ENCODE measurements at places on chromosomes 7 and 10. TPM values are rescaled to one million over a fixed set of nuclear protein-coding genes. Genes with fewer than 3 reads are reported as not detected.
A peak's percentile ranks its signal among the peaks of the same experiment; 100 is the strongest.

GRCh38 chr7:135184254-135184841 lies 13.8 kb upstream of the CYREN start:
- no peaks in the 10 kb centered on the region for H3K4me1 ChIP-seq
- H3K36me3 ChIP-seq: peaks cover 26% of the 10 kb centered on the region
- H3K4me3 ChIP-seq: no peak overlapping the region
- DNase-seq: no peak
- H3K27me3 ChIP-seq: no peaks in the 10 kb centered on the region
- H3K27ac ChIP-seq: no peak overlapping the region

DNA sequence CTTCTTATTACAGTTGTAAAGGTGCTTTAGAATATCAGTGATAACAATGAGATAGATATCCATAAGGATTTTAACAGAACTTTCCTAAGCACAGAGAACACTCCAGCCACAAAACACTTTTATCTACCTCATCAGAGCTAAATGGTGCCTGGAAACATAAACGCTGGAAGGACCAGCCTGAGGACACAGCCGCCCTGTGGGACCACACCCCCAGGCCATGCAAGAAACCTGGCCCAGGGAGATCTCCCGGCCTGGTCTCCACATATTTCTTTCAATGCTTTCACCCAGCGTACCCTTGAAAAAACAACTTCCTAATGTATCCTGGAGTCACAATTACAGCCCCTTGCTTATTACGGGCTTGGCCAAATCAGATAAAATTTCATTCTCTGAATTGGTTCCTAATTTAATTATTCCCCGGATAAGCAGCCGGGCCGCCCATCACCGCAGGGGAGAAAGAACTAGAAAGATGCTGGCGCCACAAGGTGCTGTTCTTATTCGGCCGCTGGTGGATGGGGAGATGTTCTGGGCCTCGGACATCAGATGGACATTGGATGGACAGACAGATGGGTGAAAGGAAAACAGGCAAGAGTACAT lies 11.8 kb downstream of the CHST15 start:
- H3K4me3 ChIP-seq: no peak overlapping the region
- H3K4me1 ChIP-seq: no peaks in the 10 kb centered on the region
- no peaks in the 10 kb centered on the region for H3K36me3 ChIP-seq

Gene EPDR1
- 2.7 TPM for total RNA-seq

GRCh38 chr7:24908727-24909126 lies 71.3 kb downstream of the OSBPL3 start:
- H3K27ac ChIP-seq: no peak overlapping the region
- H3K36me3 ChIP-seq: no peaks in the 10 kb centered on the region
- no peak overlapping the region for H3K4me3 ChIP-seq
- no peaks in the 10 kb centered on the region for H3K27me3 ChIP-seq

Gene TAC1
- not detected for total RNA-seq

DNA sequence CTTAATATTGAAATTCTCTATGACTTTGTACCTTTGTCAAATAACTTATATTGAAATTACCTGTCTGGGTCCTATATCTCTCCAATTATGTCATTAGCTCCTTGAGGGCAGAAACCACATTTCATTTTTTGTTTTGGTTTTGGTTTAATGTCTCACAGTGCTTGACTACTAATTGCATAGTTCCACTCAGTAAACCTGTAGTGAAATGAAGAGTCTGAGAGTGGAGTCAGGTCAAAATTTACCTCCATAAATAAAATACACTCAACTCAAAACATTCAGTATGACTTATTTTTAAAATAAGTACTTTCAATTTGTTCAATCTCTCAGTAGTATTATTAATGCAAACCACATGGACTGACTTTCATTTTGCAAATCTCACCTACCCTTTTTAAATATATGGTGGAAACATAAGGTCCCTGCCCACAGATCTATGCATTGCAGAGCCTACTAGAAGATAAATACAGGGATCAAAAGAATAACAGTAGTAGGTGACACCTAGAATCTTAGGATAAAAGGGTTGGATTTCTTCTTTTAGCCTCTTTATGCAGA lies 32.5 kb downstream of the PDE1C start:
- peaks cover 5% of the 10 kb centered on the region for H3K4me1 ChIP-seq
- H3K4me3 ChIP-seq: no peak overlapping the region
- H3K27me3 ChIP-seq: peaks cover 4% of the 10 kb centered on the region
- no peak for DNase-seq
- H3K36me3 ChIP-seq: no peaks in the 10 kb centered on the region
- H3K27ac ChIP-seq: no peak overlapping the region

- H3K27me3 ChIP-seq: no peaks in the 10 kb centered on the region
- no peaks in the 10 kb centered on the region for H3K4me1 ChIP-seq
- peak; percentile 53 for DNase-seq
- H3K36me3 ChIP-seq: no peaks in the 10 kb centered on the region
- H3K4me3 ChIP-seq: no peak overlapping the region
Measured at GRCh38 chr10:46547541-46548497, 8.6 kb downstream of the GPRIN2 start.

Gene ABCB1
- 0.07 TPM for total RNA-seq

GRCh38 chr10:116041948-116042347 lies 231.1 kb downstream of the GFRA1 start:
- H3K36me3 ChIP-seq: no peaks in the 10 kb centered on the region
- peaks cover 5% of the 10 kb centered on the region for H3K27me3 ChIP-seq
- H3K27ac ChIP-seq: no peak overlapping the region
- no peaks in the 10 kb centered on the region for H3K4me1 ChIP-seq
- H3K4me3 ChIP-seq: no peak overlapping the region

GRCh38 chr7:57417736-57418135 lies 32.2 kb upstream of the ZNF716 start:
- no peaks in the 10 kb centered on the region for H3K27me3 ChIP-seq
- DNase-seq: no peak
- H3K4me3 ChIP-seq: no peak overlapping the region
- H3K27ac ChIP-seq: no peak overlapping the region

DNA sequence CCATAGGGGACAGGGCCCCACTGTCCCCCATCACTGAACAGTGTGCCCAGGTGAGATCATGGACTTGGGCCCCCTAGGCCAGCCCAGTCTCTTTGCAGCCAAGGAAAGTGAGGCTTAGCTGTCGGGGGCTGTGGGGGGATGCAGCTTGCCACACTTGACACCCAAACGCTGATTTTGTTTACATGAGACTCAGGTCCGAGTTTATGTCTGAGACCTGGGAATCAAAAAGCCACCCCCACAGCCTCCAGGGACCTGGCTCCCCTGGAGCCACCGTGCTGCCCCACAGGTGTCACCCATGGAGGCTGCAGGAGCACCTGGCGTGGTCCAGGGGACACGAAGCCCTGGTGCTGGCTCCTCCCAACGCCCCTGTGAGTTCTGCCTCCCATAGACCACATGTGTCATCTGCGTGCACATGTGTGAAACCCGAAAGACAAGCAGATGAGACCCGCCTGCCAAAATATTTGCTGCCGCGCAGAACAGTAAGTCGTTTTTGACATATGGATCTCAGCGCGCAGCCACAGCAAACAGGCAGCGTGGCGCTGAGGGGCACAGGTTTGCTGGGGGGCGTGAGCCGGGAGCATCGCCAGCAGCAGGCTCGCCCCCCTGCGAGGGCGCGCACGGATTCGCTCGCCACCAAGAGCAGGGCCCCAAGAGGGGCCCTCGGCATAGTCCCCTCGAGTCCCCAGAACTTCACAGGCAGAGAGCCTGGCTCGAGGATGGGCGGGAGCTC lies 112.3 kb downstream of the LHPP start:
- no peaks in the 10 kb centered on the region for H3K4me1 ChIP-seq
- no peaks in the 10 kb centered on the region for H3K27me3 ChIP-seq
- no peaks in the 10 kb centered on the region for H3K36me3 ChIP-seq
- DNase-seq: peak; percentile 29

Gene MYOZ1
- 3.3 TPM for total RNA-seq

GRCh38 chr7:13241416-13241815 lies 554.0 kb downstream of the ARL4A start:
- no peaks in the 10 kb centered on the region for H3K27me3 ChIP-seq
- peaks cover 3% of the 10 kb centered on the region for H3K4me1 ChIP-seq
- H3K4me3 ChIP-seq: no peak overlapping the region
- H3K36me3 ChIP-seq: no peaks in the 10 kb centered on the region
- H3K27ac ChIP-seq: no peak overlapping the region

- peak overlapping the region; percentile 71 for H3K27ac ChIP-seq
- H3K4me1 ChIP-seq: no peaks in the 10 kb centered on the region
- H3K27me3 ChIP-seq: no peaks in the 10 kb centered on the region
- no peaks in the 10 kb centered on the region for H3K36me3 ChIP-seq
- H3K4me3 ChIP-seq: no peak overlapping the region
Measured at GRCh38 chr7:33495207-33495606, 365.8 kb downstream of the BBS9 start.

DNA sequence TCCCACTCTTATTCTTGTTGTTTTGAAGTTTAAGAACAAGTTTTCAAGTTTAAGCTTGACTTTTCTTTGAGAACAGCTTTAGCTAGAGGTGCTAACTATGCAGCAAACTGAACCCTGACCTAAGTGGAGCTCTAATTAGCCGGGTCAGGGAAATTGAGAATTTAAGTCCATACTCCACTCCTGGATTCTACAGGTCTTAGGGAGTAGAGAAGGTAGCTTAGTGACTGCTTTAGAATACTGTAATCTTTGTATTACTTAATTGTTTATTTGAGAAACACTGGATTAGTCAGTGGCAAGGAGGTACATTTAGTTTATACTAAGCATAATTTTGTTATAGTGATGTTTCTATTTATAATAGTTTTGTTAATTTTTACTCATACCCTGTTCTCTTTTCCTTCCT lies 74.6 kb upstream of the STRIP2 start:
- no peaks in the 10 kb centered on the region for H3K36me3 ChIP-seq
- no peak overlapping the region for H3K4me3 ChIP-seq
- no peaks in the 10 kb centered on the region for H3K27me3 ChIP-seq
- no peak for DNase-seq
- no peak overlapping the region for H3K27ac ChIP-seq
- no peaks in the 10 kb centered on the region for H3K4me1 ChIP-seq

Data from endodermal cell (in vitro differentiated cells).